HAP-1 (cell line): ENCODE measurements at places on chromosomes 4 and X.
A peak's percentile ranks its signal among the peaks of the same experiment; 100 is the strongest.

DNA sequence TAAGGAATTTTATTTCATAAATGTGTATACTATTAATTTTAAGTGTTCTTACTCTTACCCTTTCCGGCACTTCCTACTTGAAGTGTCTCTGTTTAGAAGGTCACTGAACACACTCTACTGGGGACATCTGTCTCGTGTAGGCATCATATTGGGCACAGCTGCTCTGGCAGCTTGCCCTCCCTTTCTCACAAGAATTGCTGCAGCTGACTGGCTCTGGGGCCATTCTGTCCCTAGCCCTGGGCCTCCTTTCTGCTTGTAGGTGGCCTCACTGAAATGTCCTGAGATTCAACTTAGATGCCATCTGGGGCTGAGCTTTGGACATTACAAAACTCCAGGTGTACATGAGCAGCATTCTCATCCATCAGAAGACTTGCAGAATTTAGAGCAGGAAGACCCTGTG lies 49.6 kb downstream of the SMAD1 start:
- no peak for DNase-seq

DNA sequence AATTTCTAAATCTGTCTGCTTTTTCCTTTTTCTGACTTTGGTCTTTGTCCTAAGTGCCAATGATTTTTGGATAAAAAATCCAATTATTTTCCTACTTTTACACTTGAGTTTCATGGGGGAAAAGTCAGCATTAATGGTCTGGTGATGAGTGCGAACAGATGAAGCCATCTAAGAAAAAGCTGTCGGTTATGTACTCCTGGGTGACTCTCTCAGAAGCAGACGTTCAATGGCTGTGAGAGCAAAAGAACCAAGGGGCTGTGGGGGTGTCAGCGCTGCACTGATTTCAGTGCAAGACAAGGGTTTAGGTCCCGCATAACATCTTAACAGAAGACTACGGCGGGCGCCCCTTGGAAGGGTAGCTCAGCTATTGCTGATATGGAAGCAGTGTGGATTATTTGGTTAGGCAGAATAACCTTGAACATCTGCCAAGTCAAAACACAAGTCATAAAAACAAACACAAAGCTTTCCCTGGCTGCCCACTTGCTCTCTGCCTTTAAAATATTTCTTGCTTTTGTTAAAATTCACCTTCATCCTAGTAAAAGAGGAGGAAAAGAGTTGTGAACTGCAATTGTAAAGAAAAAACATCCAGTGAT lies 240.5 kb downstream of the MAML3 start:
- DNase-seq, result peak; percentile 54

- no peak for DNase-seq
These were observed 134.5 kb downstream of the ARHGAP6 start for GRCh38 chrX:11531226-11531625.

GRCh38 chr4:72375073-72375736 lies 193.8 kb downstream of the ADAMTS3 start:
- no peak for DNase-seq

DNA sequence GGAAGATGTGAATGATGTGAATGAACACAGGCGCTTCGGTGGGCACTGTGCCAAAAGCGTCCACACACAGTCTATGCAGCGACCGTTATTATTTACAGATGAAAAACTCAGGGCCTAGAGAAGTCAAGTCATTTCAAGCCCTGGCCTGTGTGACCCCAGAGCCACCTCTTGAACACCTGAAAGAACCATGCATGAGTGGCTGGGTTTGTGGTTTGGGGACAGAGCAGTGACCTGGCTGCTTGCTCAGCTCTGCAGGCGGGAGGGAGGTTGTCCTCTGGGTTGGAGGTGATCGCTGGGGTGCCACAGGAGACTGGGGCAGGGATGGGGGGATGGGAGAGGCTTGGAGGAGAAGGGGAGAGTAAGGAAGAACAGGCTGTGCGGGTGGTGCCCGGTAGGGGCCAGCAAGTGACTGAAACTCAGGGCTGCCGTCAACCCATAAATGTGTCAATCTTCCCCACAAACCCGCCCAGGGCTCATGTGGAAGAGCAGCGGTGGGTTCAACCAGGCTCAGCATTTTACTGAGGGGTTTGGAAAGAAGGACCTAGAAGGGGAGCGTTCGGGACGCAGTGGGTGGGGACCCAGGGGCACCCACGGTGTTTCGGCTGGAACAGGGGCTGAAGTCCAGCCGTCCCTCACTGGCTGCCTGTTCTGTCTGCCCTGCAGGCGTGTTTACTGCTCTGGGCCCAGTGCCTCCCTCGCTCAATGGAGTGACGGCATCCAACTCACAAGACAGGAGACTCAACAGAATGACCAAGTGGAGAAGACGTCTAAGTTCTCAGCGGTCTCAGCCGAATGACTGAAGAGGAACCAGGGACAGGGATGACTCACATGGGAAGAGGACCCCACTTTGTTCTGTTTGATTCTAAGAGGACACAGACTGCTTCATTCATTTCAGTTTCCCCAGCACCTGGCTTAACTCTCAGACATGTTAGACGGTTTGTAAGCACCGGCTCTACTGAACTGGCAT lies 167.8 kb downstream of the AFAP1 start:
- no peak for DNase-seq

DNA sequence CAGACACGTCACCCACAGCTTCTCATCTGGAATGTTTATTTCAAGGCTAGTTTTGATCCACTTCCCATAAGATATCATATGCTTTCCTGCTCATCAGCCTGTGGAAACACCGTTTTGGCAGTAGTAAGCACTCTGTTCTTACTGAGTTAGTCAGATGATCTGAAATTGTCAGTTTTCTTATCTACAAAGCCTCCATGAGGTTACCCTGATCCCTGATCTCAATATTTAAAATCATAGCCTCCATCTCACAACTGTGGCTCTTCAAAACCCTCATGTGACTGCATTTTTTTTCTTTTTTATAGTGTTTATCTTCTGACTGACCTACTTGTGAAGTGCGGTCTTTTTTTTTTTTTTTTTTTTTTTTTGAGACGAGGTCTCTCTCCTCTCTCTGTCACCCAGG lies 22.7 kb downstream of the BST1 start:
- no peak for DNase-seq

- no peak for DNase-seq
These were observed 69.9 kb downstream of the HMGB2 start for GRCh38 chr4:173264245-173264644.

DNA sequence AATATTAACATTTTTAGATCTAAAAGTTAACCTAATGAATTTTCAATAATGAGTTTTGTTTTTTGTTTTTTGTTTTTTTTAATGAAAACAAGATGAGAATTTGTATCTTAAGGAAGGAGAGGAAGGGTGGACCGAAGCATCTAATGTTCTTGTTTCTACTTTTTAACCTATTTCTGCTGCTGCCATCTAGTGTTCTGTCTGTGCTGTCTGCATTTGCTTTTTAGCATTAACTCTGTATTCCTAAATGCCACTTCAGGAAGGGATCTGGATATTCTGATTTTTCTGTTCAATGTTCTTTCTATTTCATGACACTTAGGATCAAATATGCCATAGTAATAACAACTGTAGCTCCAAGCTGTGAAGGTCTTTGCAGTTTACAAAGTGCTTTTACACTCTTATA lies 161.7 kb downstream of the BRWD3 start:
- DNase-seq, result no peak

- no peak for DNase-seq
These were observed 49.4 kb downstream of the SERTM2 start for GRCh38 chrX:111560801-111561200.

DNA sequence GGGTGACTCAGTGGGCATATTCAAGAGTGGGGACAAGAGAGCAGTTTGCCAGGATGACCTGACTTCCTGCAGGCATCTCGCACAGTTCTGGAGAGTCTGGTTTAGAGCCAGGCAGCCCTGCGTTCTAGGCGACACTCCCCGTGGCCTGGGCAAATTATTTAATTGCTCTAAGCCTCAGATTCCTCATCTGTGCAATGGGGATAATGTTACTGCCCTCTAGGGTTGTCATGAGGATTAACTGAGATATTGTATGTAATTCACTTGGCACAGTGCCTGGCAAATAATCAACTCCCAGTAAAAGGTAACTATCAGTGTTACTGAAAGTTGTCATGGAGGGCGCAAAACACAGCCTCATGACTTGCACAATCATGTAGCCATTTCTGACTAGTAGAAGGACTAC lies 48.8 kb upstream of the PITX2 start:
- DNase-seq, result no peak

GRCh38 chr4:186657764-186658163 lies 65.9 kb downstream of the FAT1 start:
- peak; percentile 79 for DNase-seq

GRCh38 chrX:74535086-74535407 lies 79.4 kb downstream of the RLIM start:
- peak; percentile 59 for DNase-seq

DNA sequence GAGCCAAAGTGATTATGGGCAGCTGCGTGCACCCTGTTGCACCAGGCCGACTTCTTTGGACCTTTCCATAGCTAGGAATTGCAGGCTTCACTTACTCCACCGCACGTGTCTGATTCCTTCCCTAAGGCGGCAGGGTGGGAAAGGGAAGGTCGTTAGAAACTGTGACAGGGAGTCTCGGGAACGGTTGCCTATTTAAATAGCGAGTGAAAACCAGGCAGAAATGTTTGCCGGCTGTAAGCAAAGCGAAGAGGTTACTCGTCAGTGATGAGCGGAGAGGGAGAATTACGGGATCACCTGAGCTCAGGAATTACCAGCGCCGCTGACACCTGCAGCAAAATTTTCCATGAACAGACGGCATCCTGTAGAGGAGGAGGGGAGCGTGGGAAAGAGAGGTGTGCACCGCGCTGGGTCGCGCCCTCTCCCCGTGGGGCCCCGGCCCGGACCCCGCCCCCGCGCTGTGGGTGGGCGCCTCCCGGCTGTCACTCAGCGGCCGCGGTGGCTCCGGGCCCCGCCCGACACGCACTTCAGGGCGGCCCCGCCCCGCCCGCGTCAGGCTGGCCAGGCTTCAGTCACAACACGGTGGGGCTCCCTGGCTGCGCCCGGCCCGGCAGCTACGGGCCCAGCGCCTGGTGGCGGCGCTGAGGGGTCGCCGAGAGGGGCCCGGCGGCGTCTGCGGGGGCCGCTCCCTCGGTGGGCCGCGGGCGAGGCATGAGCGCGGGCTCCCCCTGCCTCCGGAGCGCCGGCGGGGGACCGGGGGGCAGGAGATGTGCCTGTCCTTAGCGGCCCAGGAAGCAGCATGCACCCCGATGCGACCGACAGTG lies at the start of gene SNX25:
TSS of gene SNX25 (plus strand) at position 568 of the 821 bp plus-strand sequence. CDS start at position 797, 229 bp downstream.
- peak; percentile 89 for DNase-seq

GRCh38 chrX:39814391-39814790 lies 283.4 kb downstream of the BCOR start:
- peak; percentile 32 for DNase-seq

DNA sequence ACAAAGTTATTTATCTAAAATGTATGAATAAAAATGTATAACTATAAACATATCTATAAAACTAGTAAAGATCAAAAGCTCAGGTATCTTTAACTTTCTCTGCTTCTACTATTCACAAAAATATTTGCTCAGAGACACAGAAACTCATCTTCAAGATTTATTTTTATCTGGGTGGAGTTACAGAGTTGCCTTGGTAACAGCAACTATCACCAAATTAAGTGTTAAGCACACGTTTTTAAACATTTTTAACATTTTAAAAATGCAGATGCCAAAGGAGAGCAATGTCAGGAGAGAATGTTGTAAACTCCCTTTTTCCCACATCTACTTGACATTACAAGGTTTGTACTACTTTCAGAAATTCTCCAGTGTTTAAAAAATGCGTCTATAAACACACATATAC lies 71.4 kb downstream of the SNCA start:
- DNase-seq, result no peak

GRCh38 chrX:153245288-153245731 lies 66.2 kb downstream of the MAGEA1 start:
- DNase-seq, result peak; percentile 44

- peak; percentile 97 for DNase-seq
These were observed at the start of gene COL25A1 for GRCh38 chr4:109302361-109303139. Gene COL25A1 (minus strand): TSS chr4:109302658.

- peak; percentile 78 for DNase-seq
These were observed 19.4 kb downstream of the SORBS2 start for GRCh38 chr4:185792384-185793115.

GRCh38 chr4:40246938-40247337 lies 50.1 kb downstream of the RHOH start:
- DNase-seq, result no peak

DNA sequence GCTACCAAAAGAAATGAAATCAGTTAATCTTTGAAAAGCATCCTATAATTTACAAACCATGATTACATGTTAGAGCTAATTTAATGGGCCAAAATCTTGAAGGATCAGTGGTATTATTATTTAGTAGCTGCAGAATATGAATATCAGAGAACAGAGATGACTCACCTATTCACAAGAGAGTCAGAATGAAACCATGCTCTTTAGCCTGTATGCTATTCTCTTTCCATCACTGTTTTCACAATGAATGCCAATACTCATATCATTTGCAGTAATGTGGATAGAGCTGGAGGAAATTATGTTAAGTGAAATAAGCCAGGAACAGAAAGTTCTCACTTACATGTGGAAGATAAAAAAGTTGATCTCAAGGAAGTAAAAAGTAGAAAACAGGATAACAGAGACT lies 414.1 kb downstream of the CENPC start:
- no peak for DNase-seq

- DNase-seq, result no peak
These were observed 38.8 kb downstream of the FGF2 start for GRCh38 chr4:122865425-122865824.

GRCh38 chr4:85107553-85107952 lies 141.1 kb upstream of the WDFY3 start:
- no peak for DNase-seq

- no peak for DNase-seq
These were observed 176.7 kb downstream of the SHROOM3 start for GRCh38 chr4:76611616-76612207.

- no peak for DNase-seq
These were observed 30.0 kb upstream of the PGK1 start for GRCh38 chrX:78074088-78074487.
